ENCODE measurements at places on chromosomes 1 and 21. TPM values are rescaled to one million over a fixed set of nuclear protein-coding genes. Genes with fewer than 3 reads are reported as not detected.

The CALML6 gene
- total RNA-seq = 0.37 TPM

The LCE2B gene
- total RNA-seq = not detected

The PRDM16 gene
- 21.1 TPM for total RNA-seq

The CFAP126 gene
- not detected for total RNA-seq

The SFPQ gene
- 143 TPM for total RNA-seq

The HTR1D gene
- total RNA-seq = not detected

Measured in posterior vena cava (tissue), 2 donors.